ENCODE measurements at places on chromosomes 4 and X. TPM values are rescaled to one million over a fixed set of nuclear protein-coding genes. Genes with fewer than 3 reads are reported as not detected.

Gene TMEM192
- total RNA-seq: 13.9 TPM

Gene PRR27
- total RNA-seq: not detected

Gene CYTL1
- not detected for total RNA-seq

Gene CYSLTR1
- 14.7 TPM for total RNA-seq

Gene USP11
- total RNA-seq: 64.9 TPM

Gene GC
- not detected for total RNA-seq

Gene HSFX4
- not detected for total RNA-seq

Gene C4orf33
- 5.3 TPM for total RNA-seq

Gene MGST2
- 18.2 TPM for total RNA-seq

Gene GPR34
- total RNA-seq: 0.94 TPM

Gene ZNF732
- total RNA-seq: not detected

Gene MAML3
- total RNA-seq: 3.6 TPM

DNA sequence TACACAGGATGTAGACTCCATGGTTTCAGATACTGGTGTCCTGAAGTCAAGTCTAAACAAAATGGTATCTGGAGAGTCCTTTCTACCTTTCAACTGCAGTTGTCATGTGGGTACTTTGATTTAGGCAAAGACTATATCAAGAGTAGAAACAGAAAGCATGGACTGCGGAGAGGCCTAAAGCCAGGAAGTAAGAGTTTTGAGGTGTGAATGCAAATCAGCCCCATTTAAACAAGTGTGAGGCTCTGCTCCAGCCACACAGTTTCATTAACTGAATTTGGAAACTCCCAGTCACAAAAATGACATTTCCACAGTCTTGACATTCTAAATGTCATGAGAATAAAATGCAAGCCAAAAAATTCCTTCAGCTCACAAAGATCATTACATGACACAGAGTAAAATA, 87.2 kb upstream of the MCF2 start:
- no peak for DNase-seq
- H3K4me1 ChIP-seq: no peaks in the 10 kb centered on the region
- H3K27me3 ChIP-seq: no peaks in the 10 kb centered on the region
- no peak overlapping the region for H3K4me3 ChIP-seq

DNA sequence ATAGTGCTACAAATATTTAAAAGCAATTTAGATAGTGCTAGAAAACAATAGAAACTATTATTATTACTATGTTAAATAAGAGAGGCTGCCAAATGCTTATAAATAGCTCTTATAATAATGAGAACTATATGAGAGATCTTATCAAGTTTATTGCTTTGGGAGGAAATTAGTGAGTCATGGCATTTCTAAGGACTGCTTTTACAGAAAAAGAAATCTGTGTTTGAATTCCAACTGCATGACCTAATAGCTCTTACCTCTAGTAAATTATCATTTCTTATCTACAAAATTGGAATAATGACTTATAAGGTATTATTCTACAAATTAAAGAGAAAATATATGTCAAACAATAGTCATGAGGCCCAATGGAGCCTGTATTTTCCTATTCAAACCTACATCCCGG, 177.2 kb downstream of the GABRG1 start:
- no peak for DNase-seq
- no peak overlapping the region for H3K4me3 ChIP-seq
- no peaks in the 10 kb centered on the region for H3K27me3 ChIP-seq
- no peaks in the 10 kb centered on the region for H3K4me1 ChIP-seq
- no peaks in the 10 kb centered on the region for H3K36me3 ChIP-seq

GRCh38 chr4:48588230-48589097, 98.4 kb downstream of the ZAR1 start:
- no peak for DNase-seq
- H3K4me1 ChIP-seq: no peaks in the 10 kb centered on the region
- no peak overlapping the region for H3K4me3 ChIP-seq
- H3K36me3 ChIP-seq: peaks cover 10% of the 10 kb centered on the region

GRCh38 chr4:121655320-121656268, 41.2 kb downstream of the ANXA5 start:
- H3K4me3 ChIP-seq: no peak overlapping the region
- H3K36me3 ChIP-seq: no peaks in the 10 kb centered on the region
- H3K27ac ChIP-seq: no peak overlapping the region
- no peaks in the 10 kb centered on the region for H3K4me1 ChIP-seq

DNA sequence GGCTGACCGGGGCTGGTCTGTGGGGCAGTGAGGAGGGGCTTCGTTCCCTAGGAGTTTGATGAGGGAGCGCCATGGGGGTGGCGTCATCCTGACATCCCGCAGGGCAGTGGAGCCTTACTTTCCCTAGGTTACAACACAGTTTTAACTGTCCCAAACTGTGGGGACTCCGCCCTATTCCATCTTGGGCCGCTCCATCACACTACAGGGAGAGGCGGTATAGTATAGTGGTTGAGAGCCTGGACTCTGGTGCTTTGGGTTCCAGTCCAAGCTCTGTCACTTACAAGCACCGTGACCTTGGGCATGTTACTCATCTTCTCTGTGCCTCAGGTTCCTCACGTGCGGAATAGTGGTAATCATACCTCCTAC, 44.2 kb downstream of the ZNF185 start:
- no peaks in the 10 kb centered on the region for H3K36me3 ChIP-seq
- H3K27ac ChIP-seq: peak overlapping the region; percentile 77
- no peaks in the 10 kb centered on the region for H3K27me3 ChIP-seq
- H3K4me1 ChIP-seq: peaks cover 8% of the 10 kb centered on the region
- DNase-seq: no peak
- peak overlapping the region; percentile 51 for H3K4me3 ChIP-seq

GRCh38 chrX:30950391-30950790, 61.3 kb upstream of the TAB3 start:
- H3K4me3 ChIP-seq: no peak overlapping the region
- no peak overlapping the region for H3K27ac ChIP-seq
- H3K27me3 ChIP-seq: no peaks in the 10 kb centered on the region
- H3K4me1 ChIP-seq: no peaks in the 10 kb centered on the region
- no peak for DNase-seq

DNA sequence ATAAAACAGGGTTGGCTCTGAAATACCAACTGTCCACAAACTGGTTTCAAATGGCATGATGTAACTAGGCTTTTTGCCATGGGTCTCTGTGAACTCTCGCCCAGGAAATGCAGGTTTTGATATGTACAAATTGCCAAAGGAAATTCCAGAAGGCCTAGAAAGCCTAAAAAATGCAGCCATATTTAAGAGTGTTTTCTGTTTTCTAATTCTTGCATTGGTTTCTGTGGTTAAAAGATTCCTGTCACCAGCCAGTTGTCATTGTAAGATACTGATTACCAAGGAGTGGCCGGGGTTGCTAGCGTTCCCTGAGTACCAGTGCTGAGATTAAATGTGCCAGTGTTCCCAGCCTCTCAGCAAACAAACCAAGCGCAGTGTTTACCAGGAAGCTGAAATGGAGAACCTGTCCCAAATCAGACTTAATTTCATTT, 53.9 kb upstream of the SORBS2 start:
- DNase-seq: no peak
- no peaks in the 10 kb centered on the region for H3K27me3 ChIP-seq
- H3K4me3 ChIP-seq: no peak overlapping the region
- H3K36me3 ChIP-seq: no peaks in the 10 kb centered on the region

GRCh38 chrX:105829011-105829410, 6.7 kb downstream of the NRK start:
- H3K36me3 ChIP-seq: no peaks in the 10 kb centered on the region
- no peak overlapping the region for H3K4me3 ChIP-seq
- no peaks in the 10 kb centered on the region for H3K4me1 ChIP-seq
- no peak for DNase-seq

- no peak overlapping the region for H3K27ac ChIP-seq
- no peak overlapping the region for H3K4me3 ChIP-seq
- no peaks in the 10 kb centered on the region for H3K36me3 ChIP-seq
- no peaks in the 10 kb centered on the region for H3K4me1 ChIP-seq
- no peaks in the 10 kb centered on the region for H3K27me3 ChIP-seq
- no peak for DNase-seq
These were observed 387.4 kb downstream of the SPOCK3 start for GRCh38 chr4:166846939-166847338.

GRCh38 chr4:164734484-164734883, 19.4 kb upstream of the SMIM31 start:
- no peaks in the 10 kb centered on the region for H3K36me3 ChIP-seq
- no peak for DNase-seq
- H3K27ac ChIP-seq: no peak overlapping the region
- no peak overlapping the region for H3K4me3 ChIP-seq
- H3K4me1 ChIP-seq: no peaks in the 10 kb centered on the region

- H3K4me1 ChIP-seq: no peaks in the 10 kb centered on the region
- no peaks in the 10 kb centered on the region for H3K36me3 ChIP-seq
- no peak for DNase-seq
- no peak overlapping the region for H3K27ac ChIP-seq
- H3K4me3 ChIP-seq: no peak overlapping the region
These were observed 428.2 kb upstream of the GALNT7 start for GRCh38 chr4:172740434-172740833.

GRCh38 chrX:39012621-39013111, 211.4 kb downstream of the MID1IP1 start:
- no peaks in the 10 kb centered on the region for H3K27me3 ChIP-seq
- no peaks in the 10 kb centered on the region for H3K4me1 ChIP-seq
- H3K36me3 ChIP-seq: no peaks in the 10 kb centered on the region
- no peak overlapping the region for H3K27ac ChIP-seq
- no peak for DNase-seq
- H3K4me3 ChIP-seq: no peak overlapping the region

GRCh38 chr4:86831262-86832130, 17.7 kb downstream of the SLC10A6 start:
- no peak overlapping the region for H3K4me3 ChIP-seq
- H3K27me3 ChIP-seq: no peaks in the 10 kb centered on the region
- H3K27ac ChIP-seq: no peak overlapping the region
- H3K4me1 ChIP-seq: no peaks in the 10 kb centered on the region
- no peaks in the 10 kb centered on the region for H3K36me3 ChIP-seq
- no peak for DNase-seq

GRCh38 chrX:39636481-39636880, 461.3 kb downstream of the BCOR start:
- H3K4me1 ChIP-seq: no peaks in the 10 kb centered on the region
- H3K27ac ChIP-seq: no peak overlapping the region
- no peaks in the 10 kb centered on the region for H3K27me3 ChIP-seq
- H3K4me3 ChIP-seq: no peak overlapping the region
- no peak for DNase-seq

DNA sequence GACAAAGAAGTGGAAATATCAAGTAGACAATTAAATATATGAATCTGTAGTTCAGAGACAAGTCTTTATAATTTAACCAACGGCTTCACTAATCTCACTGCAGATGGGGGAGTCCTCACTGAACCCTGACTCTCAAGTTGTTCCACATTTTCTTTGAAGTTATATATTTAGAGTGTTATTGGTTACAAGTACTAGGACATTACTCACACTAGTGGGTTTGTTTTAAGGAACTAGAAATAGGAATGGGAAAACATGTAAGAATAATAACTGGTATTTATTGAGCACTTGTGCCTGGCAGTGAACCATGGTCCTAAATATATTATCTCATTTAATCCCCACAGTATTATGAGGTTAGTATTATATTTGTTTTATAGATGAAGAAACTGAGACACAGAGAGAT, 22.0 kb downstream of the MND1 start:
- no peaks in the 10 kb centered on the region for H3K27me3 ChIP-seq
- DNase-seq: no peak
- no peaks in the 10 kb centered on the region for H3K4me1 ChIP-seq
- no peaks in the 10 kb centered on the region for H3K36me3 ChIP-seq
- H3K4me3 ChIP-seq: no peak overlapping the region

DNA sequence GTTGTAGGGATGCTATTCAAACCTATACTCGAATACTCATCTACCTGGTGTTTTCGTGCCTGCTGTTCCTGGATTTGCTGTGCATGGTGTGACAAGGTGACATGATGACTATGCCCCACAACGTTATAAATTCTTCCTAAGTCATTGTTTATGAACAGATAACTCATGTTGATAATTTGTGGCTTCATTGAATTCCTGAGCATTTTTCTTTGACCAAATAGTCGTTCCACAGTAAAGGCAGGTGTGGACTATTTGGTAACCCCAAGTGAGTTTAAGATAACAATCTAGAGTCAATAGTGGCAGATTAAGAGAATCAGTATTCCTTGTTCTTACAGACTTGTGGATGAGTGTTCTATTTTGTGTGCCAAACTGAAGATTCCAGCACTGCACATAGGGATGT, 59.9 kb downstream of the SNX25 start:
- no peaks in the 10 kb centered on the region for H3K36me3 ChIP-seq
- no peak overlapping the region for H3K27ac ChIP-seq
- no peak overlapping the region for H3K4me3 ChIP-seq
- DNase-seq: no peak
- H3K27me3 ChIP-seq: no peaks in the 10 kb centered on the region

DNA sequence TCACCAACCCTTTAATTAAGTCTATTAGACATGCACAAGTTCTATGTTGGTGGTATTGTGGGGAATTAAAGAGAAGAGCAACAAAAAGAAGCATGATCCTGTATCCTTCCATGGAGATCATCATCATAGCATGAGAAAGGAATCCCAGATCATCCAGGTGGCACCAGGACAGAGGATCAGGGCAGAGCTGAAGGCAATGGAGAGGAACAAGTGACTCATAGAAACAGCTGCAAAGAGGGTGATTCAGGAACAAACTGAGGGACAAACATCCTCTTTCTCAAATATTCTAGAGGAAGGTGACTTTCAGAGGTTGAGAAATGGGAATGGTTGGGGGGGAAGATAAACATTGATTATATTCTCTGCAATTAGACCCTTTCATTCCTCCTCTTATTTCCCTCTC, 105.5 kb upstream of the OTUD4 start:
- H3K4me3 ChIP-seq: no peak overlapping the region
- no peak overlapping the region for H3K27ac ChIP-seq
- no peak for DNase-seq

- no peaks in the 10 kb centered on the region for H3K4me1 ChIP-seq
- no peak overlapping the region for H3K27ac ChIP-seq
- DNase-seq: no peak
These were observed 86.8 kb upstream of the FAM241A start for GRCh38 chr4:112058433-112058832.

DNA sequence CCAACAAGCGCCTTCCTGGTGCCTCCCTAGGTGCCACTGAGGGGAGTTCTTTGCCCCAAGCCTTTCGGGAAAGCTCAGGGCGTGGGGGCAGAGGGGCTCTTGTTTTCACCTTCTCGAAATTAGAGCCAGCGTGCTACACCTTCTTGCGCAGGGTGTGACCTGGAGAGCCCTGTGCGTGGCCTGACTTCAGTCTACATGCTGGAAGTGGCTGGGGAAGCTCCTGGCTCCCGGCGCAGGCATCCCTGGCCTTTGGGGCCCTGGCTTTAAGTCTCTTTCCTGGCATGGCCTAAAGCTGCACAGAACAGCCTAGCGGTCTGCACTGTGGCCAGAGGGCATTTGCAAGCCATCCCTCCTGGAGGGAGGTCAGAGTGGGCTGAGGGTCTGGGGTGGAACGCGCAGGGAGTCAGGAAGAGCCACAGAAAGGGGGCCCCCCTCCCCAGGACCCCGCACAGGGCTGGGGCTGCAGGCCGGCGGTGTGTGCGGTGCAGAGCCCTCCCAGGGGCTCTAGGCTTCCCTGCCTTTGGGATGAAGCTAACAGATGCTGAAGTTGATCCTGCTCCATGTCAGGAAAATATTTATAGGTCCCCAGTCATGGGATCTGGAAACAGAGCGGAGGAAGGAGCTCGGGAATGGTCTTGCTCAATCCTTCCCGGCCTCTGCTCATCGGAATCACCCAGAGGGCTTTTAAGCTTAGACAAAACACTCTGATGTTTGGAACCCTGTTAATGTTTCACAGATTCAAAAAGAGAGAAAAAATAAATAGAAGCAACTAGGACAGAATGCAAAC, 781 bp upstream of the SPON2 start:
- H3K4me3 ChIP-seq: no peak overlapping the region
- no peaks in the 10 kb centered on the region for H3K27me3 ChIP-seq
- H3K4me1 ChIP-seq: peaks cover 31% of the 10 kb centered on the region
